ENCODE measurements at places on chromosomes 13 and 19. TPM values are rescaled to one million over a fixed set of nuclear protein-coding genes. Genes with fewer than 3 reads are reported as not detected.
A peak's percentile ranks its signal among the peaks of the same experiment; 100 is the strongest.

DNA sequence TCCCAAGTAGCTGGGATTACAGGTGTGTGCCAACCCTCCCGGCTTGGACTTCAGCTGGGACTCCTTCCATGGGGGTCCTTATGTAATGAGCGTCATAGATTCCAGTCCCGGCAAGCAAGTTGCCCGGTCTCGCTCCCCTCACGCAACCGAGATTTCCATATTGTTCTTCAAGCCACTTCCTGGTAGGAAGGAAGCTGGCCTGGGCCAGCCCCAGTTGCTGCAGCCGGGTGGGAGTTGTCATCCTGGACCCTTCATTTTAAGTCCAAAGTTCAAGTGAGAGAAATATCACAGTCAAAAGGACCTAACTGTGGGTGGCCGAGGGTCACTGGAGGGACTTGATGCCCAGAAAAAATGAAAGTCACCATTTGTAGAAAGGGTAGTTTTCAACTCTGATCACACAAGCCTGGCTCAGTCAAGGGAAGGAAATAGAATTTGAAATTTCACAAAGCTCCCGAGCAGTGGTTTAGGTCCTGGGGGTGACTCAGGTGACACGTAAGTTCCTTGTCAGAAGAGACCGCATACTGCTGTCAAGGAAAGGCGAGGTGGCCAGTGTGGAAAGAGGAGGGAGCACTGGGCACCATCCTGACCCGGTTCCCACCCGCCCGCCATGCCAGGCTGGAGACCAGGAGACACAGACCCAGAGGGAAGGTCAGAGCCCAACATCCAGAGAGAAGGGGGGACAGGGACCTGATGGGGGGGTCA lies 5.3 kb downstream of the FGF21 start:
- H3K27ac ChIP-seq: no peak overlapping the region
- DNase-seq: peak; percentile 40
- H3K4me3 ChIP-seq: no peak overlapping the region
- no peaks in the 10 kb centered on the region for H3K27me3 ChIP-seq
- no peaks in the 10 kb centered on the region for H3K4me1 ChIP-seq

- no peak for DNase-seq
- no peaks in the 10 kb centered on the region for H3K4me1 ChIP-seq
- H3K27ac ChIP-seq: no peak overlapping the region
- no peaks in the 10 kb centered on the region for H3K36me3 ChIP-seq
- H3K4me3 ChIP-seq: no peak overlapping the region
Measured at GRCh38 chr19:29293736-29294342, 80.9 kb upstream of the UQCRFS1 start.

GRCh38 chr13:108777421-108778420 lies 148.3 kb downstream of the MYO16 start:
- H3K4me1 ChIP-seq: no peaks in the 10 kb centered on the region
- H3K27ac ChIP-seq: no peak overlapping the region
- H3K27me3 ChIP-seq: peaks cover 5% of the 10 kb centered on the region
- H3K4me3 ChIP-seq: no peak overlapping the region
- no peak for DNase-seq
- H3K36me3 ChIP-seq: no peaks in the 10 kb centered on the region

DNA sequence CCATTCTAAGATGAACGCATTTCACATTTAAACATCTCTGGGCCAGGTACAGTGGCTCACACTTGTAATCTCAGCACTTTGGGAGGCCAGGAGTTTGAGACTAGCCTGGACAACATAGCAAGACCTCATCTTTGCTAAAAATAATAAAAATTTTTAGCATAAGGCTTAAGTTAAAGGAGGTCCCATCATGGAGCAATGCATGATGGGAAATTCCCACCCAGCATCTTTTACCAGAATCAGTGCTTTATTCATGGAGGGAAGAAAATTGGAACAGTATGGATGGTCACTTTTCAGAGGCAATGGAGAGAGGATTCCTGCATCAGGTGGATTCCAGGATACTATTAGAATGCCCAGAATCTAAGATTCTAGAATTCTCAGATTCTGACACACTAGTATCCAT lies 3.8 kb upstream of the KLK8 start:
- H3K27ac ChIP-seq: no peak overlapping the region
- no peaks in the 10 kb centered on the region for H3K4me1 ChIP-seq
- peaks cover 21% of the 10 kb centered on the region for H3K27me3 ChIP-seq
- no peak for DNase-seq

ZNF429 gene
- total RNA-seq: 26.6 TPM

- no peak for DNase-seq
- no peaks in the 10 kb centered on the region for H3K4me1 ChIP-seq
- no peak overlapping the region for H3K4me3 ChIP-seq
- no peaks in the 10 kb centered on the region for H3K27me3 ChIP-seq
- no peaks in the 10 kb centered on the region for H3K36me3 ChIP-seq
- no peak overlapping the region for H3K27ac ChIP-seq
Measured at GRCh38 chr19:31529121-31529520, 179.9 kb upstream of the TSHZ3 start.

NLRP5 gene
- not detected for total RNA-seq

DNA sequence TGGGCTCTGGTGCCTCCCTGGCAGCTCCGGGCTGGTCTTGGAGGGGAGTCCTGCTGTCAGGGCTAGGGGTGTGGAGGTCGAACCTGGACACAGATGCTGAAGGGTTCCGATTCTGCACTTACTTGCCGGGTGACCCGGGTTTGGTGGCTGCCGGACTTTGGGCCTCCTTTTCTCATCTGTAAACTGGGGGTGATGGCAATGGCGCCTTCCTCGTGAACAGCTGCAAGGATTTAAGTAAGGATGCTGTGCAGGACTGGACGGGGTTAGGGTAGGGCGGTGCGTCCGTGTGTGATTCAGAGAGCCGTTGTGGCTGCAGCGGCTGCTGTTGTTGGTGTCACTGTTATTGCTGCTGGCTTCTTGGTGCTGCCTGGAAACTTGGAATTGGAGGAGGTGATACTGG lies 2.4 kb downstream of the HPN start:
- no peaks in the 10 kb centered on the region for H3K36me3 ChIP-seq
- H3K27ac ChIP-seq: no peak overlapping the region
- peaks cover 18% of the 10 kb centered on the region for H3K4me1 ChIP-seq
- DNase-seq: no peak
- H3K27me3 ChIP-seq: no peaks in the 10 kb centered on the region

CD33 gene
- 17.9 TPM for total RNA-seq

DNA sequence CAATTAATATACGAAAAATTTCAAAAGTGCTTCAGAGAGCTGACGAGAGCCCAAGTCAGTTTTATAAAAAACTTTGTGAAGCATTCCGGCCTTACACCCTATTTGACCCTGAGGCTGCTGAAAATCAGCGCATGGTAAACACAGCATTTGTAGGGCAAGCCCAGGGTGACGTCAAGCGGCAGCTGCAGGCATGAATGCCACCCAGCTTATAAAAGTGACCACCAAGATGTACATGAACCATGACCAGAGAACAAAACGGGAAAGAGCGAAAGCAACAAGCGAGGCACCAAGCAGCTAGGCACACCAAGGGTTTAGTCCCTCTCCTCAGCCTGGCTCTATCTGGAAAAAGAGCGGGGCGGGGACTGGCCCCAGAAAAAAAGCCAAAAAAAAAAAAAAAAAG lies 6.0 kb downstream of the SIGLEC11 start:
- no peaks in the 10 kb centered on the region for H3K27me3 ChIP-seq
- DNase-seq: peak; percentile 68
- peak overlapping the region; percentile 87 for H3K27ac ChIP-seq
- no peaks in the 10 kb centered on the region for H3K36me3 ChIP-seq

GRCh38 chr13:27709779-27710178 lies 82.5 kb upstream of the GSX1 start:
- no peak overlapping the region for H3K4me3 ChIP-seq
- H3K4me1 ChIP-seq: no peaks in the 10 kb centered on the region
- H3K36me3 ChIP-seq: no peaks in the 10 kb centered on the region

BST2 gene
- total RNA-seq: 146 TPM

GRCh38 chr13:109249780-109250528 lies 536.4 kb downstream of the IRS2 start:
- DNase-seq: no peak
- no peak overlapping the region for H3K4me3 ChIP-seq
- H3K27ac ChIP-seq: no peak overlapping the region
- H3K4me1 ChIP-seq: no peaks in the 10 kb centered on the region
- no peaks in the 10 kb centered on the region for H3K27me3 ChIP-seq
- no peaks in the 10 kb centered on the region for H3K36me3 ChIP-seq

DPF1 gene
- not detected for total RNA-seq

CFD gene
- total RNA-seq: 41.9 TPM

- peak; percentile 77 for DNase-seq
- H3K4me3 ChIP-seq: no peak overlapping the region
- peaks cover 17% of the 10 kb centered on the region for H3K4me1 ChIP-seq
- H3K27ac ChIP-seq: no peak overlapping the region
Measured at GRCh38 chr19:14103310-14103709, 12.8 kb upstream of the SAMD1 start.

DNA sequence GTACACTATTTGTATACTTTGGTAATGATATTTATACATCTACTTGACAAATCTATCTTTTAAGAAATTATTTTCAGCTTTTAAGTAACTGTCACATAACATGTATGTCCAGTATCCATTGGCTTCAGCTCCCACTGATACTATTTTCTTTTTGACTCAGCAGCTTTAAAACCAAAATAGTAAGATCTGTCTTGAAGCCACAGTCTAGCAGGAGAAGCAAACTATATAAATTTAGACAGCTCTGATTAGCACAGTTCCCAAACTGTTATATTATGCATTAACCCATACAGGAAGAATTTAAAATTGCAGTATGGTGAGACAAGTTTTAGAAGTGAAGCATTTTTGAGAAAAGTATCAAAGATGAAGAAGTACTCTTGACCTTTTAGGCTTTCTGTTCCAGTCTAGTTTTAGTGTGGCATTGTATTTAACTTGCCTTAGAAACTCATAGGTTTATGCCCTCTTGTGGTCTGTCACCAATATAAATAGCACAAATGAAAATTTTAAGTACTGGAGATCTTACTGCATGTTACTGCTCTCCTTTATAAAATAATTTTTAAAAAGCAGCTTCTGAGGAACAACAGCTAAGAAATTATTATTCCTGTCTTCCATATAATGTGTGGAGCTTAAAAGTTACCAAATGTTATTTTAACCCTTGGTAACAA lies 24.7 kb downstream of the URI1 start:
- H3K36me3 ChIP-seq: no peaks in the 10 kb centered on the region
- no peak for DNase-seq

CILP2 gene
- not detected for total RNA-seq

GRCh38 chr19:15820646-15821045 lies 5.2 kb upstream of the OR10H1 start:
- H3K4me1 ChIP-seq: no peaks in the 10 kb centered on the region
- no peak for DNase-seq
- H3K27ac ChIP-seq: no peak overlapping the region
- no peak overlapping the region for H3K4me3 ChIP-seq
- no peaks in the 10 kb centered on the region for H3K36me3 ChIP-seq

PRR22 gene
- total RNA-seq: 1.3 TPM

DNA sequence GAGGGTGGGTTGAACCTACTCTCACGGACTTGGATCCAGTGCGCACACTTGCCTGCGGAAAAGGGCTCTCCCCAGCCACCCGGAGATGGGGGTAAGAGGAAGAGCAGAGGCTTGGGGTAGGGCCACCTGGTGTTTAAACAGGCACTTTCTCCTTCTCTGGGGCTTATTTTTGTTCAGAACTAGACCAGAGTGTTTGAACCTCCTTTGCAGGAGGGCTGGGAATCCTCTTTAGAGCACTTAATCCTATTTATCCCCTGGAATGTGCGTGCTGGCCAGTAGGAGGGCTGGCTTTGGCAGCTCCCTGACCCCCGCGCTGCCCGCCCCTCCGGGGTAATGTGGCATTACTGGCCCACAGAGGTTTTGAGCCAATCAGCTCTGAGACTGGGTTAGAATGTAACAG lies 2.0 kb downstream of the RGS9BP start:
- peaks cover 26% of the 10 kb centered on the region for H3K4me1 ChIP-seq
- H3K36me3 ChIP-seq: no peaks in the 10 kb centered on the region
- no peak overlapping the region for H3K4me3 ChIP-seq
- no peak overlapping the region for H3K27ac ChIP-seq

DNA sequence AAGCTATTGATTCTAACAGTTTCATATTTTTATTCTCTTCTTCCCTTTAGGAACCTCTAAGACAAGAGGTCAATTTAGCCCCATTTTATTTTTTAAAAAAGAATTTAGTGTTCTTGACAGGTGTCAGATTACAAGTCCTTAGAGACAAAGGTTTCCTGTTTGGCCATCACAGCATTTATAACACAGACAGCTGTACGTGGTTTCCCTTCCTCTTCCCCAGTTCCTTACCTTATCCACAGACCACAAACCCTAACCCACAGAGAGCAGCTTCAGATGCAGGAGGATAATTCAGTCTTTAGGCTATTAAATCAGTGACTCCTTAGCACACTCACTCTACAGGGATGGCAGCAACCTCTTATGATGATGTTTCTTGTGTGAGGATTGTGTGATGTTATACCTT lies 1210.1 kb downstream of the DIAPH3 start:
- H3K4me3 ChIP-seq: no peak overlapping the region
- H3K4me1 ChIP-seq: no peaks in the 10 kb centered on the region
- H3K27me3 ChIP-seq: no peaks in the 10 kb centered on the region
- H3K36me3 ChIP-seq: no peaks in the 10 kb centered on the region
- DNase-seq: no peak

A1BG gene
- 10.9 TPM for total RNA-seq

DNA sequence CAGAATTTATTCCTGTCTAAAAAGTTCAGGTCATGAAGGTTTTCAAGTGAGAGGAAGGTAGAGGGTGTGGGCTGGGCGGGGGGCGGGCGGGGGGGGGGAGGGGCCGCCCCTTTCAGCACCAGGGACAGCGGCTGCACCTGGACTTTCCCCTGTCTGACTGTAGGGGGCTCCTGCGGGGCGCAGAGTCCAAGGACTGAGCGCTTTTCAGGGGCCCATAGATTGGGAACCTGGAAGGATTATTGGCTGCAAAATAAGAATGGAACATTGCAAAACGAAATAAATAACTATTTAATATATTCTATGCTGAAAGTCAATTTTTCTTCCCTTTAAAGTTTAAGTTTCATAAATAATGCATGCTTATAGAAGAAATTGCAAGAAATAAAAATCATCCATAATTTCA lies 8.9 kb upstream of the CYP4F3 start:
- no peaks in the 10 kb centered on the region for H3K4me1 ChIP-seq
- DNase-seq: no peak
- no peak overlapping the region for H3K27ac ChIP-seq
- peaks cover 9% of the 10 kb centered on the region for H3K27me3 ChIP-seq
- no peak overlapping the region for H3K4me3 ChIP-seq

DNA sequence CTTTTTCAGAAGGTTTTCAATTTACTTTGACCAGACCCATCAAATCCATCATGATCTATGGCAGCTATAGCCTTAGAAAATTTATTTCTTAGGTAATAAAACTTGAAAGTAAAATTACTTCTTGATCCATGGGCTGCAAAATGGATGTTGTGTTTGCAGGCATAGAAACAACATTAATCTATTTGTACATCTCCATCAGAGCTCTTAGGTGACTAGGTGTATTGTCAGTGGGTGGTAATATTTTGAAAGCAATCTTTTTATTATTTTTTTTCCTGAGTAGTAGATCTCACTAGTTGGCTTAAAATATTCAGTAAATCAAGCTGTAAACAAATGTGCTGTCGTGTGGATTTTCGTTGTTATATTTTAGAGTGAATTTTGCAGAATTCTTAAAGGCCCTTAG lies 710.0 kb downstream of the SLITRK6 start:
- no peaks in the 10 kb centered on the region for H3K4me1 ChIP-seq
- DNase-seq: no peak
- no peaks in the 10 kb centered on the region for H3K36me3 ChIP-seq
- H3K27me3 ChIP-seq: no peaks in the 10 kb centered on the region
